ENCODE measurements at places on chromosomes 1 and 21. TPM values are rescaled to one million over a fixed set of nuclear protein-coding genes. Genes with fewer than 3 reads are reported as not detected.

Gene CLDN17
- polyA plus RNA-seq: not detected

Gene RAP1GAP
- 2.1 TPM for polyA plus RNA-seq

Gene VPS13D
- 27.2 TPM for polyA plus RNA-seq

Gene BPNT1
- polyA plus RNA-seq: 16.5 TPM

Gene STPG1
- 4.6 TPM for polyA plus RNA-seq

Gene ILDR2
- 1.6 TPM for polyA plus RNA-seq

Measured in urinary bladder (tissue), 4 donors.